ENCODE measurements at places on chromosomes 16 and 17. TPM values are rescaled to one million over a fixed set of nuclear protein-coding genes. Genes with fewer than 3 reads are reported as not detected.

SETD6 gene
- total RNA-seq: 7.4 TPM

DNA sequence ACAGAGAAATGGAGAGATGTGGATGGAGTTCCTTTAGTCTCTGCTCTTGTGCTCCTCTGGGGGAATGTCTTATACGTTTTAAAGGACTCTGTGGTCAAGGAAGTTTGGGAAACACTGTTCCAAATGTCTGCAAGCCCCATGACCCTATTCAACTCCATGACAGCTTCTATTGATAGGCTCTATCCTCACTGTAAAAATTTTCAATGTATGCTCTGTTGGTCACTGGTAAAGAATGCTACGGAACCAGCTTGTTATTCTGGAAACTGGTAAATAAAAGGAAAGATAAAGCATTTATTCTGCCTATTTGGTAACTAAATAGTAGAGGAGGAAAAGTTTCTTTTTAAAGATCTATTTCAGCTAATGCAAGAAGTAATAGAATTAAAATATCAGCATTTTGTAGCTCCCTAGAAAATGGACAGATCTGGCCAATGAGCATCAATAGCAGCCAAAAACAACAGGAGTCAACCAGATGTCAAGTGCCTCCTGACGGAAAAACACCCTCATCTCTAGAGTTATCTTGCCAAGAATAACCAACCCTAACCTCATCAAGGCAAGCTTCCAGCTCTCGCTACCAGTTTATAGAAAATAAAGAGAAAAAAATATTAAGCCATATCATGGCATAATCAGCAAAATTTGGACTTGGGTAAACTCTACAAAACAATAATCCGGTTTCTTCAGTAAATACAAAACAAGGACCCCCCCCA is 16.1 kb downstream of the GDE1 start:
- no peak overlapping the region for H3K4me3 ChIP-seq
- H3K4me1 ChIP-seq: peaks cover 3% of the 10 kb centered on the region
- H3K36me3 ChIP-seq: peaks cover 29% of the 10 kb centered on the region
- H3K27me3 ChIP-seq: no peaks in the 10 kb centered on the region
- DNase-seq: peak; percentile 78

CTRL gene
- total RNA-seq: 1.2 TPM

DNA sequence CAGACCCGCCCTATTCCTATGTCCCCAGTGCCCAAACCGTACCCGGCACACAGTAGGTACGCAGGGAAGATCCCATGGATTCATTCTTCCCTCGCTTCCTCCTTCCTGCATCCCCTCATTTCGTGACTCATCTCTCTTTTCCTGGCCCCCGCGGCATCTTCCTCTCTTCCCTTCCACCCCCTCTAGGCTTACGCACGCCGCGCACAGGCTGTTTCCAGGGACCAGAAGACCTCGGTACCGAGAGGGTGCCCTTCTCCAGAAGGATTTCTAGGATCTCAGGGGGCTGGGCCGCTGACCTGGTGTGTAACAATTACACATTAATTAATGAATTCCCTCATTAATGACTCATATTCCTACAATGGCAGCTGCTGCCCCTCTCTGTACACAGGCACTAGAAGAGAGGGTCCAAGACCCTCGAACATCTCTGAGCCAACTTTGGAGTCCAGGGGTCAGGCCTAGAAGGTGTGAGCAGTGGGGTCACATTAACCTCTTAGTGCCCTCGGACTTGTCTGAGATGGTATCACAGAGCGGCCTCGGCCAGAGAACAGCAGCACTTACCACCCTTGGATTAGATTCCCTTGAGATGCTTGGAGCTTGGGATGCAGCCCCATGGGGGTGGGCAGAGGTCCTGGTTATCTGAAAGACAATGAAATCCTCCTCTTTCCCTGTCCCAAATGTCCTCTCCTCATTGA is 16.8 kb upstream of the PLLP start:
- DNase-seq: no peak
- H3K27ac ChIP-seq: no peak overlapping the region
- H3K36me3 ChIP-seq: no peaks in the 10 kb centered on the region
- H3K4me1 ChIP-seq: peaks cover 11% of the 10 kb centered on the region
- no peak overlapping the region for H3K4me3 ChIP-seq

GRCh38 chr16:64910356-64910755 is 211.5 kb downstream of the CDH11 start:
- H3K27ac ChIP-seq: peak overlapping the region; percentile 93
- H3K27me3 ChIP-seq: no peaks in the 10 kb centered on the region
- no peak overlapping the region for H3K4me3 ChIP-seq
- DNase-seq: peak; percentile 96

DNA sequence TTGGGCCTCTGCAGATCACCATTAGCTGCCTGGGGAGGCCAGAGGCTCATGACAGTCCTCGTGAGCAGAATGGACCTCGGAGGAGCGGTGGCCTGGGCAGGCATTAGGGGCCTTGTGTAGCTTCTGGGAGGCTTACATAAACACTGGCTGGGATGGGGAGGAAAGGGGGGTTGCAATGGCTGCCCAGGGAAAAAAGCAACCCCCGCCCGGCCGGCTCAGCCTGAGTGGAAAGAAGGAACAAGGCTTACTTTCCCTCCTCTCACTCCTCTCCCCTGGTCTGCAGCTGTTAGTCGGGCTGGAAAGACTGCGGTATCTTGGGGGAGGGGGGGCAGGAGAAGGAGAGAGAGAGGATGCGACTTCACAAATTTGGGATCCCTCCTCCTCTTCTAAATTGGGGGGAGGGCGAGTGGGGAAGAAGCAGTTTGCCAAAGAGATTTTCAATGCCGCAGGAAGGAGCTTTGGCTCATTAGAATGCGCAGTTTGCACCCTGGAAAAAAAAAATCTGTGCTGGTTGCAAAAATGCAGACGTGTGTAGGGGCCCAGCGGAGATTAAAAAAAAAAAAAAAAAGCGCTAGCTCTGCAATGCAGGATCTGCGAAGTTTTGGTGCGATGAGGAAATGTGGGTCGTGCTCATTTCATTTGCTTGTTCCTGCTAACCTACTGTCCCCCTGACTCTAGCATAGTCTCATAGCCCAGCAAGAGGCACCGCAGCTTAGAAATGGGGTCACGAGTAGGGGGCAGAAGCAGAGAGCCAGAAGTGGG is 6.6 kb upstream of the NR1D1 start:
- H3K4me1 ChIP-seq: peaks cover 51% of the 10 kb centered on the region
- H3K27me3 ChIP-seq: no peaks in the 10 kb centered on the region
- H3K27ac ChIP-seq: no peak overlapping the region
- no peaks in the 10 kb centered on the region for H3K36me3 ChIP-seq
- no peak for DNase-seq
- no peak overlapping the region for H3K4me3 ChIP-seq

DNA sequence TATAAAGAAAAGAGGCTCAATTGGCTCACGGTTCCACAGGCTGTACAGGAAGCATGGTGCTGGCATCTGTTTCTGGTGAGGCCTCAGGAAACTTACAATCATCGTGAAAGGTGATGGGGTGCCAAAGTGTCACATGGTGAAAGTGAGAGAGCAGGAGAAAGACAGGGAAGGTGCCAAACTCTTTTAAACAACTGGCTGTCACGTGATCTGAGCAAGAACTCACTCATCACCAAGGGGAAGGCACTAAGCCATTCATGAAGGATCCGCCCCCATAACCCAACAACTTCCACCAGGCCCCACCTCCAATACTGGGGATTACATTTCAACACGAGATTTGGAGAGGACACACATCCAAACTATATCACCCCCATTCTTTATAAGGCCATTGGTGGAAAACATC is 28.4 kb upstream of the HS3ST2 start:
- DNase-seq: no peak
- no peak overlapping the region for H3K27ac ChIP-seq
- H3K4me1 ChIP-seq: no peaks in the 10 kb centered on the region
- no peak overlapping the region for H3K4me3 ChIP-seq
- H3K27me3 ChIP-seq: no peaks in the 10 kb centered on the region
- H3K36me3 ChIP-seq: no peaks in the 10 kb centered on the region

DNA sequence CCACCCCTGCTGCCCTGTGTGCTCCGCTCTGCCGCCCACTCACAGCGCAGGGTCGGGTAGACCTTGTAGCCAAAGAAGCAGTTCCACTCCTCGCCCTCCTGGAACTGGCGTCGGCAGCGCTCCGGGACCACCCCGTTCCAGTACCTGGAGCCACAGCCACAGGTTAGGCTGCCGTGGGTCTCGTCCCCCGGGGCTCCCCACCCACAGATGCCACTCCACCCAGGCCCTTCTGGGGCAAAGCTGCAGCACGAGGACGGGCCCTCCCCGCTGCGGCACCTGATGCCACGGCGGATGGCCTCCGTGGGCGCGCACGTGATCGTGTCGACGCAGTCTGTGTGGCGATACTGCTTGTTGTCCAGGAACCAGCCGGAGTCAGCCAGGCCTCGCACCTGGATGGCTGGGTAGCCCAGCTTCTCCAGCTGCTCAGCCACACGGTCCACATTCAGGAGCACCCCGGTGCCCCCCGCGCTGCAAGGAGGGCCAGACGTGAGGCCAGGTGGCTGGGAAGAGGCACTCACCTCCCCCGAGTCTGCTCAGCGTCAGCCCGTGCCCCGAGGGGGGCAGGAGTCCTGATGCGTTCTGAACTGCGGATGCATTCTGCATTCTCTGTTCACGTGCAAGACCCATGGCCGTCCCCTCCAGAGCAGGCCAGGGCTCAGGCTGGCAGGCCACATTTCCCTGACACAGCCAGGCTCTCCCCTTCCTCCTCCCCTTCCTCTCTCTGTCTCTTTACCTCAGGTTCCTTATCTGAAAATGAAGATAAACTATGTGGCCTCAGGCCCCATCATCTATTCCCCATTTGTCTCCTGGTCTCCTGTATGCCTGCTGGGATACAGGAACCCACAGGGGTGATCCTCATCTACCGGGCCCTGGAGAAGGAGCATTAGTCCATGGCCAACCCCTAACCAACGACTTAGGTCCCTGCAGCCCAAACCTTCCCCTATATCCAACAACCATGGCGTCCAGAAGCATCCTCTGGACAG is 4.1 kb downstream of the NOTUM start:
- no peaks in the 10 kb centered on the region for H3K36me3 ChIP-seq
- H3K27ac ChIP-seq: no peak overlapping the region
- no peaks in the 10 kb centered on the region for H3K4me1 ChIP-seq
- H3K27me3 ChIP-seq: peaks cover 17% of the 10 kb centered on the region
- no peak overlapping the region for H3K4me3 ChIP-seq

DNA sequence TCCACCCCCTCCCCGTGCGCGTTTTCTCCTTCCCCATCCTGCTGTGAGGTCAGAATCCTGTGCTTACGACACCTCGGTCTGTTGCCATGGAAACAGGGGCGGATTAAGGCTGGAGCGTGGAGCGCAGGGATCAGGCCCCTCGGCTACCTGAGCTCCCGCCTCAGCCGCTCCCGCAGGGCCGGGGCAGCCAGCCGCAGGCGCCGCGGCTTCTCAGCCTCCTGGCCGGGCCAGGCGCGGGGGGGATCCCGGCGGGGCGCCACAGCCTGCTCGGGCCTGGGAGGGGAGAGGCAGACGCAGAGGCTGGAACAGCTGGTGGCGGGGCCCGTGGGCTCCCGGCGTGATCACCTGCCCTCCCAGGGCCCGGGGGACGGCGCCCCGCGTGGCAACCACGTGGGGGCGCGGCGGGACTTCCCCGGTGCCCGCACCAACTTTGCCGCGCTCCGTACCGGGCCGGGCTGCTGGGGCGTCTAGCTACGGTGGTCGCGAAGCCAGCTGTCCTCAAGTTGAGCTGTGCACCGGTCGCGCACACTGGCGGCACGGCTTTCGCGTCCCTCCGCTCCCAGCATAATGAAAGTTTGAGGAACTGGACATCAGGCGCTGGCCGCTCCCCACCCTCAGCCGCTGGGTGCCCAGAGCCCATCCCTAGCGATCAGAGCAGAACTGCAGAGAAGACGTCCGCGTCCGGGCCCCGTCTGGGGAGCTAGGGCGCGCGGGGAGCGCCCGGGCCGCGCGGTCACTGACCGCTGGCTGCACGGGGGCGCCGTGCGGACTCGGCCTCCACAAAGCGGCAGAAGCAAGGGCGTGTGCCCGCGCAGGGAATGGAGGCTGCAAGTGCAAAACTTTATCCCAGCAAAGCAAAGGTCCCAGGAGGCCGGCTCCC is 1.2 kb downstream of the RTN4RL1 start:
- H3K36me3 ChIP-seq: no peaks in the 10 kb centered on the region
- peaks cover 50% of the 10 kb centered on the region for H3K27me3 ChIP-seq
- no peak overlapping the region for H3K27ac ChIP-seq
- H3K4me3 ChIP-seq: peak overlapping the region; percentile 28
- DNase-seq: no peak

GRCh38 chr17:79913896-79914812 is 74.9 kb upstream of the CBX4 start:
- no peak for DNase-seq
- H3K27ac ChIP-seq: no peak overlapping the region
- H3K4me1 ChIP-seq: no peaks in the 10 kb centered on the region
- H3K4me3 ChIP-seq: no peak overlapping the region

- peaks cover 4% of the 10 kb centered on the region for H3K36me3 ChIP-seq
- H3K4me1 ChIP-seq: peaks cover 30% of the 10 kb centered on the region
- no peak for DNase-seq
- no peak overlapping the region for H3K4me3 ChIP-seq
- H3K27me3 ChIP-seq: no peaks in the 10 kb centered on the region
- no peak overlapping the region for H3K27ac ChIP-seq
Measured at GRCh38 chr17:19307521-19307920, 55.0 kb downstream of the B9D1 start.

ODAD4 gene
- total RNA-seq: 1.1 TPM

OTOA gene
- not detected for total RNA-seq

DNA sequence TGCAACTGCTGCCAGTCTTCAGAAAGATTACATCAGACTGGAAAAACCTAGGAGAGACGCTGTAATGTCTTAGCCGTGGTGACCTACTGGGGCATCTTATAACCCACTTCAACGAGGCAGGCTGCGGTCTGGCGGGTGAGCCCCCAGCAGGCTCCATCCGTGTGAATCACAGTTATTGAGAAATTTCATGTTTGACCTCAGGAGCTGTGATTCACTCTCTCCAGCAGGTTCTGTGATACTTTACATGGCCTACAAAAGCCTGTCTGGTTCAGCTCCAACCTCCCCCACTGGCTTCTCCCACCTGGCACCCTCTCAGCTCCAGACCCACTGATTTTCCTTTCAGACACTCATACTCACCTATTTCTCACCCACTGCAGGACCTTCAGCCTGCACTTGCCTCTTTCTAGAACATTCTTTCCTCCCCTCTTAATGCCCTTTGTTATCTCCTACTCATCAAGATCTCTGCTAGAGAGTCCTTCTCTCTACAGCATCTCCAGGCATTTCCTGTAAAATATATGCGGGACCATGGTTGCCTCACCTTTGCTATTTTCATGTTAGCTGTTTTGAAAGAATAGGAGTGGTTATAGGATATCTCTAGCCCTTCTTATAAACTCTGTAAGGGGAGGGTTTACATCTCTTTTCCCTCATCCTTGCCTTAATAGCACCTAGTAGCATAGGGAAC is 227.9 kb downstream of the MAF start:
- H3K4me3 ChIP-seq: no peak overlapping the region
- no peaks in the 10 kb centered on the region for H3K36me3 ChIP-seq
- H3K4me1 ChIP-seq: peaks cover 4% of the 10 kb centered on the region
- peak overlapping the region; percentile 38 for H3K27ac ChIP-seq
- peak; percentile 36 for DNase-seq

GRCh38 chr17:78240839-78241238 is 9.4 kb downstream of the TMEM235 start:
- no peaks in the 10 kb centered on the region for H3K27me3 ChIP-seq
- no peaks in the 10 kb centered on the region for H3K4me1 ChIP-seq
- no peaks in the 10 kb centered on the region for H3K36me3 ChIP-seq
- no peak overlapping the region for H3K4me3 ChIP-seq
- H3K27ac ChIP-seq: no peak overlapping the region
- no peak for DNase-seq
